ENCODE measurements at places on chromosomes 3 and 15.

- no peak for DNase-seq
These were observed 17.4 kb downstream of the PDIA5 start for GRCh38 chr3:123084192-123084591.

DNA sequence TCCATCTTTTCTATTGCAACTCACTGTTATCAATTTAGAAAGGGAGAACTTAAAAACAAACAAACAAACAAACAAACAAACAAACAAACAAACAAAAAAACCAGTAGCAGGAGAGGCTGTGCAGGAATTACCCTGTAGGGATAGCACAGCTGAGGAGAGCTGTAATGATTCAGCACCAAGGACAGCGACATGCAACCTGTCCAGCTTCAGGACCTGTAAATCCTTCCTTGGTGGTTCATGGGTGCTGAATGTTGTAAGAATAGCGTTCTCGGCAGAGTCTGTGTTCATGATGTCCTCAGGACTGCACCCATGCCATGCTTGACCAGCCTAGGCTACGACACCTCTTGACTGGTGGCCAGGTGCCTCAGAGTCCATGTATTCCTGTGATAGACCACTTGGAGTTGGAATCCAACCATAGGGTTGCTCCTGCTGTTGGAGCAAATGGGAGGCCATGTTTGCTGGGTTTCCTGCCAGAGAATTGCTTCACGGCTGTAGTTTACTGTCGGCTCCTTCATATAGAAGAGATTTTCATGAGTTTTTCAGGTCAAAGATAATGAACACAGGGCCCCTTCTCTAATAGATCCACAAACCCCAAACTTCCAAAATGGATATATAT, 65.9 kb downstream of the CACNA2D3 start:
- DNase-seq = peak; percentile 40

GRCh38 chr3:29438580-29438979, 157.7 kb downstream of the RBMS3 start:
- no peak for DNase-seq

DNA sequence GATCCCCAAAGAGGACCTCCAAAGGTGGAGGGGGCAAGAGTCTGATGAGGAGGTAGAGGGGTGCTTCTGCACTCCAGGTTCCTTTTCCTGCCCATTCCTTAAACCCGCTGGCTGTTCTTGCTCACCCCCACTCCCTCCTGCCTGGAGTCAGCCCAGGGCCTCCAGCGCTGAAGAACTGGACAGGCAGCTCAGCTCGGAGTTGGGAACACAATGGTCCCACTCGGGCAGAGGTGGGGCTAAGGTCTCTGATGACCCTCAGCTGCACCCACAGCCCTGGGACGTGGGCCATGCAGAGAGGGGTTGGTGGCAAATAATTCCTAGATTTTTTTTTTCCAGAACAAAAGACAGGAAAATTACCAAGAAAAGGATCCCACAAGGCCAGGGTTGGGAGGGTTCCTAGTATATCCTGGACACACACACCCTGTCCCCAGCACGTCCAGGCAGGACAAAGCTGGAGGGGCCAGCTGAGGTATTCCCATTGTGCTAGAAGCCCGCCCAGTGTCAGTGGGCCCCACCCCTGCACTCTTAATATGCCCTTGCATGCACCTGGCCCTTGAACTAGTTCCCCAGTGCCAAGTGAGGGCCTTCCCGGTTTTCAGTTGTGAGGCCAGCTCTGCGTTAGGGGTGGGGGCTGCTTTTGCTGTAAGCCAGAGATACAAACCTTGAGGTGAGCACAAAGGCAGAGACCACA, 22.1 kb upstream of the IP6K2 start:
- DNase-seq = no peak

GRCh38 chr15:100787567-100788417, 91.8 kb upstream of the ALDH1A3 start:
- no peak for DNase-seq

DNA sequence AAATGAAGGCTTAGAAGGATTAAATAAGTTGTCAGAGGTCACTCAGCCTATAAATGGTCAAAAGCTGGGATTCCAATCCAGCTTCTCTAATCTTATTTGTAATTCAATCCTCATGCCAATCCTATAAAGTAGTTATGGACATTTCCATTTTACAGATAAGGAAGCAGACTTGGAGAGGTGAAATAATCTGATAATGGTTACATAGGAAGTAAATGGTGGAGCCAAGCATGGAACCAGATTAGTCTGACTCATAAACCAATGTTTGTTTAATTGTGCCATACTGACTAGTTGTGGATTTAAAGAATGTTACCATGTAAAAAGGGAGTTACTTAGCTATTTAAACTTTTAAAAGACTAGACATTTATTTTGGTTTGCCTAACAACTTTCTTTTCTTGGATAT, 59.7 kb downstream of the KCNAB1 start:
- DNase-seq = peak; percentile 79

DNA sequence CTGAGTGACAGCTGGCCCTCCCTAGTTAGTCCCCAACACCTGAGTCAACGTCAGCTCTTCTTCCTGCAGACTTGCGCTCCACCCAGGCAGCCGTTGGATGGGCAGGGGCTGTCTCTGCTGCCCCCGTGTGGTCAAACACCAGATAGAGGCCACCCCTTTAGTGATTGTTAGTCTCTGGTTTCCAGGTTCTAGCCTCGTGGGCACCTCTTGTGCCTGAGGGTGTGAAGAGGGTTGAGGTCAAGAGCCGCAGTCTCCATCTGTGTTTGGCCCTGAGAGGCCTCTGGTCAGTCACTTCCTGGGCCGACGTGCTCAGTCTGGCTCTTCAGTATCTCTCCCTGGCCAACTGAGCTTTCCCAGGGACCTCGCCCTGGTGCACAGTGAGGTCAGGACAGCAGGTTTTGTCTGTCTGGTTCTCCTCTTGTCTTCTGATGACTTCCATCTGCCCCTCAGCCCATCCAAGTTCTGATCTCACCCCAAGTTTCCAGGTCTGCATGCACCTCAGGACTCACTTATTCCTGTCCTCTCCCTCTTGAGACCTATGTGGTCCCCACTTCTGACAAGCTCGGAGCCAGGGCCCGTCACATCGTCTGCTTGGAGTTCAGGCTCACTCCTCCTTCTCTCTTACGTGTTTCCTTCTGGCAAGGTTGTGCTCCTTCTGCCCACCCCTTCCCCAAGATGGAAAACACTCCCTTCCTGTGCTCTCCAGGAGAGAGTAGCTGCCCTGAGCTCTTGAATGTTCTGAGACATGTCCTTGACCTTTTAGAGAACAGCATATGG, 20.9 kb downstream of the CD276 start:
- DNase-seq = no peak

DNA sequence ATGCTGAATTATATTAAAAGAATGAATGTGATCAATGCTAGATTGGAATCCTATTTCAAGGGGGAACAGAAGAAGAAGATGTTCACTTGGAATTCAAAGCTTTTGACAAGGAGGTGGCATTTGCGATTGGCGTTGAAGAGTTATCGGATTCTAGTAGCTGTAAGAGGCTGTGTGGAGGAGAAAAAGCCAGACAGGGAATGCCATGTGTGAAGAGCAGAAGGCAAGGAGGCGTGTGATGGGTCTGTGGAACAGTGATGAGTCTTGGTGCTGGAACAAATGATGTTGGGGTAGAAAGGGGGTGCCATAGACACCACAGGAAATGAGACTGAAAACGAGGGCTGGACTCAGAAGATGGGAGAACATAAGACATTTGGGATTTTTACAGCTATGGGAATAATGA, 30.5 kb upstream of the ATP10A start:
- DNase-seq = no peak

DNA sequence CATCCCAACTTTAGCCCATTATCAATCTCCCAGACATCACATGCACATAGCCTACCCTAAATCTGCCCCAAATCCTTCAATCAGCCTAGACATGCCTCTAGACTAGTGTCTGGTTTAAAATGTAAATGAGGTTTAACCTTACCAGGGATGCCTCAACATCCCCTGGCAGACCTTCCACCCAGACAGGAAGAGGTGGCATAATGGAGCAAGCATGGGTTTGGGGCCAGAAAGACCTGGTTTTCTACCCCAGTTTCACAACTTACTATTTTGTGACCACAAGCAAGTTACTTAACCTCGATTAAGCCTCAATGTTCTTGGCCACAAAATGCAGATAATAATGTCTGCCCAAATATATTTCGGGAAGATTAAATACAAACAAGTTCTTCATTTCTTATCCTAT, 28.3 kb upstream of the THBS1 start:
- DNase-seq = no peak

- DNase-seq = peak; percentile 92
These were observed 44.0 kb downstream of the PHLDB2 start for GRCh38 chr3:111903067-111903511.

DNA sequence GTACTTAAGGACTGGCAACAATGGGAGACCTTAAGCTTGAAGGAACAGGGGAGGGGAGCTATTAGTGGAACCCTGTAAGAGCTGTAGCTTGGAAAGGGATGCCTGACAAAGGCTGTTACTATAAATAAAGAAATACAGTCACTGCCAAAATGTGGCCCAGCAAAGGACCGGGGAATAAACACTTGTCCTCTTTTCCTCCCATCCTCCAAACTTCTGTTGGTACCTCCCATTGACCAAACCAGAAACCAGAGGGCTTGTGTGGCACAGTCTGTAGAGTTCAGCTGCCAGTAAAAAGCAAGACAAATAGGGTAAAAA, 25.1 kb upstream of the TCF12 start:
- DNase-seq = no peak

DNA sequence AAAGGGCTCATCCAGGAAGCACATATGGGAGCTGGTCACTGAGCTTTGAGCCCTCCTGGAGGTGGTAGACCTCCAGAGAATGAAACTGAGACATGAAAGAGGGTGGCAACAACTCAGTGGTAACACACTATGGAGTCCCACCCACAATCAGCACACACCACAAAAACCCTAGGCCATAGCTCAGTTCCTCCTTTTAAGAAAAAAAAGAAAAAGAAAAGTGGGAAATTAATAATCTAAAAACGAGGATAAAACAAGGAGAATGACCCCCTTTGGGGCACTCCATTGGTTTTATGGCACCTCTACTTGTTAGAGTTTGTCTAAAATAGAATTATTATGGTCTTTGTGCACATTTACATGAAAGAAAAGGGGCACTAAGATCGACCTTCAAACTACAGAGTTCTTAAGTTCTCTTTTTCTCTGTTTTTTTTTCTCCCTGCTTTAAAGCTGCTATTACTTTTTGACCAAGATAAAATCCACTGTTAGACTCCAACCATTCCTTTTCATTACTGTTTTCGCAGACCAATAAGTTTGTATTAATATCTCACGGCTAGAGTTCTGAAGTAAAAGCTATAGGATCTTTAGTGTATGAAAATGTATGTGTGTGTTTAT, 40.2 kb upstream of the ZBTB20 start:
- DNase-seq = no peak

GRCh38 chr3:28000608-28001007, 240.8 kb upstream of the CMC1 start:
- DNase-seq = no peak

- DNase-seq = peak; percentile 97
These were observed 59.0 kb downstream of the CLEC3B start for GRCh38 chr3:45084820-45085816.

DNA sequence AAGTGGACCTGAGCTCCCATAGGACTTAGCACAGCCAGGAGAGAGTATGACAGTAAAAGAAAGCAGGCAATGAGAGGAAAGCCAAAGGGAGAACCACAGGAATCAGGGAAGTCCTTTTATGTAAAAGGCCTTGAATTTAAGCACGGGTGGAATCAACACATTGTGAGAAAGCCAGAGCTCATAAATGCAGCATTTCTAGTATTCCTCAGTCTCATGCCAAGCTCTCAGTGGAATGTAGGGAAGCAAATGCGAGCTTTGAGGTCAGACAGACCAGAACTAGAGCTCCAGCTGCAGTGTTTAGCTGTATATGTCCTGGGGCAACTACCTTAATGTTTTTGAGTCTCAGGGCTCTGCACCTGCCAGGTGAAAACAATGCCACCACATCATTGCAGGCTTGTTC, 132.1 kb upstream of the TRIM42 start:
- peak; percentile 72 for DNase-seq

DNA sequence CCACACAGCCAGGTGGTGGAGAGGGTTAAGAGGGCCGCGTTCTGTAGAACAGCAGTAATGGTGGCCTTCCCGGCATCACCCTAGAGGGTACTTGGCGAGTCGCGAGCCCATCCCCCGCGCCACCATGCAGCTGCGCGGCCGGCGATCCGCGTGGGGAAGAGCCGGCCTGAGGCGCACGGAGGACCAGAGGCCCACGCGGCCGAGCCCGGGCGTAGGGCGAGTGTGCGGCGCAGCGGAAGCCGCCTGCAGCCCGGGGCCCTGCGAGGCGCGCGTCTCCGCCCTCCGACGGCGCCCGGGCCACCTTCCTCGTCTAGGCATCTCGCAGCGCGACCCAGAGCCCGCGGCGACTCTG, 423 bp downstream of the TKT start:
- no peak for DNase-seq

GRCh38 chr3:61358364-61358763, 107.1 kb upstream of the FHIT start:
- DNase-seq = no peak

GRCh38 chr3:194871143-194871863, 185.6 kb downstream of the FAM43A start:
- peak; percentile 85 for DNase-seq

GRCh38 chr3:71463617-71464016, 119.9 kb downstream of the FOXP1 start:
- DNase-seq = peak; percentile 45

DNA sequence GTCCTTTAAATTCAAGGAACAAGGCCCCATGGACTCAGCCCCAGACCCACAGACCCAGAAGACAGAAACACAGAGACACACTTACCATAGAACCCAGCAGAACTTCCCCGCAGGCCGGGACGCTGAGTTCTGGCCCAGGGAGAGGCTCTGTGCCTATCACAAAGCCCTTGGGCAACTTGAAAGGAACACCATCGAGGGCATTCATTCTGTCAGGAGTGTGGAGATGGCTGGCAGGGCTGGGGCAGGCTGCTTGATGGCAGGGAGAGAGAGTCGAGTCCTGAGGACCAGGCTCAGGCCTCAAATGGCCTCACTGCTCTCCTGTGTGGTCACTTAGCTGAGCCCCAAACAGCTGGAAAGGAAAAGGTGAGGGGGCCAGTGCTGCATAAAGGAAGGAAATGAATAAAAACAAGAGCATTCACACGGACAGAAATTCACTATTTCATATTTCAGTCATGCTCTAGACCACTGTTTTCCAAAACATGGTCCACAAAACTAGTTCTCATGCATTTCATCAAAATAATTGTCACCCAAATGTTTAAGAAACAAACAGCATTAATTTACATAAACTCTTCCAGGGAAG, 8.9 kb downstream of the UBAP1L start:
- DNase-seq = no peak

- no peak for DNase-seq
These were observed 3.6 kb downstream of the PLA2G4B start for GRCh38 chr15:41842229-41842628.

GRCh38 chr15:90270502-90271150, 5.2 kb downstream of the NGRN start:
- no peak for DNase-seq

DNA sequence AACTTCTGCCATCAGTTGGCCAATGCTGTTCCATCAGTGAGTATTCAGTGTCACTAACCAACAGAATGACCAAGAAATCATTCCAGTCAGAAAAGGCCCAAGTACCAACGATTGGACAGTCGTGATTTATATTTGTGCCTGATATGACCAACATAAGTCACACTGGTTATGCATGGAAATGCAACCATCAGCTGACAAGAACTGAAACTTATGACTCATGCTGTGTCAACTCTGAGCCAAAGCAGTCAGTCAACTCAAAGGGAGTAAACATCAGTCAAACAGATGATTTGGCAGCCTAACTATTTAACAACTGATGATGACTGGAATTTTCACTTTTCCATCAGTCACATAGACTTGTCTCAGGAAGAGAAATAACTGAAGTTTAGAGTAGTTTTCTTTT, 142.4 kb downstream of the ANXA2 start:
- no peak for DNase-seq

Measured in astrocyte (in vitro differentiated cells and primary cell).